Epithelial cell of proximal tubule (primary cell): ENCODE measurements at places on chromosomes 3 and 15.

DNA sequence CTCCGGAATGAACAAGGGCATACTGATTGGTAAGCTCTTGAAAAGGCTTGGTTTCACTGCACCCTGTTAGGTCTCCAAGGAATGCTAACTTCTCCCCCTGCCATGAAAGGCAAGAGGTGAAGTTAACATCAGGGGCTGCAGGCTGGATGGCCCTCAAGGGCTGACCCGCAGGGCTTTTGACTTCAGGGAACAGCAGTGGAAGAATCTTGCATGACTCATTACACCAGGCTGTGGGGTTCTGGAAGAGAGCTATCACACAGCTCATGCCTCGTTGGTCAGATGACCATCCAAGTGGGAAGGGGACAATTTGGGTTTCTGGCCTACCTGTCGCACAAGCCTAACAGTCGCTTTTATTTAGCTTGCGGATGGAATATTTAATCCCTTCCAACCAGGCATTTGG, 23.6 kb upstream of the ATG7 start:
- DNase-seq = no peak

DNA sequence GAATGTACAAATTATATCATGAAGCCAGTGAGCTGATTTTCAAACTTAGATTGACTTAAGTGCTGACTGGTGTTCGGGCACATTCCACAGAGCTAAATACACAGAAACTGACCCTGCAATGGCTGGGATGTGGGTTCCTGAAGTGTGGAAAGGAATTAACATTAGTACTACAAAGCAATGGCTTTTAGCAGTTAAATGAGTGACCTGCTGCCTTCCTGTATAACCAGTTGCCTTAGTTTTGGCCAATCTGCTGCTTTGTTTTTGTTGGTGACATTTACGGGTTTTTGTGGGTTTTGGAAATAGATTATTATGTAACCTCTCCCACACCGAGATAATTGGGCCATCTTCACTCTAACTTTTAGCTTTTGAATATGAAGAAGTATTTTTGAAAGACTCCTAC, 2.4 kb upstream of the SKIC8 start:
- DNase-seq = no peak

- no peak for DNase-seq
Observed at GRCh38 chr3:37014620-37015019, 21.3 kb downstream of the MLH1 start.

DNA sequence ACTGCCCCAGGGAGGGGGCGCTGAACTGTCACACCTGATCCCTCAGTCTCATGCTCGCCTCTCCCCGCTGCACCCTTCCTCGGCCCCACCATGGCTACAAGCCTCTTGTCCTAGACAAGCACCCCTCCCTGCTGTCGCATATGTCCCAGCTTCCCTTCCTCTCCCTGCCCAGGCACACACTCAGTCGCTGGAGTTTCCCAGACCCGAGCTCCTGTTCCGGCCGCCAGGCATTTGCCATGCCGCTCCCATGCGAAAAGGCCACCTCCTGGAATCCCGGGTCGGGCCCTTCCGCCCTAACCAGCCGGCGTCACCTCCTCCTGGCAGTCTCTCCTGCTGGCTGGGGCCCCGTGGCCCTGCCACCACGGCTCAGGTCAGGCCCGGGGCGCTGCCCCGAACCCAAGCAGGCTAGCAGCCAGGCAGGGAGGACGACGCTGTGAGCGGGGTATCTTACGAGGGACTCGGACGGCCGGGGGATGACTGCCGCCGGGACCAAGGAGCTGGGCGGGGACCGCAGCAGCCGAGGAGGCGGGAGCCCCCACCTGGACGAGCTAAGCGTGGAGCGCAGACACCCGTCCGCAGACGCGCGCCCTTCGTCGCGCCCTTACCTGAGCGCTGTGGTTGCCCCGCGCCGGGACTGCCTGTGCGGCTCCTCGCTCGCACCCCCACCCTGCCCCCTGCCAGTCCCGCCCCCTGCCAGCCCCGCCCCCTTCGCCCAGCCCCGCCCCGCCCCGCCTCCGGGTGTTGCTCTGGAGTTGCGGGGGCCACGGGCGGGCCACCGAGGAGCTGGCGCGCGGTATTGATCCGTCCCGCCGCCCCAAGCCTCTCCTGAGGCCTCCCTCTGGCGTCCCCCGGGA, at the start of gene ALS2CL:
Gene ALS2CL, minus strand, starts transcription at position 642 of the 854 bp plus-strand sequence. CDS start 4,239 bp downstream, outside the sequence.
- DNase-seq = no peak

- no peak for DNase-seq
Observed at GRCh38 chr3:62277450-62277849, 95.9 kb downstream of the FEZF2 start.

- DNase-seq = no peak
Observed at GRCh38 chr3:37590328-37591079, 271.2 kb upstream of the CTDSPL start.

DNA sequence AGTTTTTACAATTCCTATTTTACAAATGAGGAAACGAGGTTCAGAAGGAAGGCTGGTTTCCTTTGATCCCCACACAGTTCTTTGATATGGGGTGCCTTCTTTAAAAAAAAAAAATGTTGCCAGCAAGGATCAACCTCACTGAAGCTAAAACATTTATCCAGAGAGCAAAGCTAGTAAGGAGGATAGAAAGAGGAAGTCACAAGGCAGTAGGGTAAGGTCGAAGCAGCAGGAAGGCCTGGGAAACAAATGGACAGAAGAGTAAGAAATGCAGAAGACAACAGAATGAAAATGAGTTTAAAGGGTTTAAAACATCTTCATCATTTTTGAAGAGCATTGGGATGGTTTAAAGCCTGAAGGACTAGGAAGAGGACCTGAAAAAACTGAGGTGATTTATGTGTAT, 30.6 kb upstream of the CP start:
- no peak for DNase-seq
